ENCODE measurements at places on chromosomes 13 and 19.
A peak's percentile ranks its signal among the peaks of the same experiment; 100 is the strongest.

- DNase-seq, result no peak
These were observed 31.7 kb upstream of the KCTD4 start for GRCh38 chr13:45232591-45232990.

- peak; percentile 25 for DNase-seq
These were observed 369.4 kb downstream of the LIG4 start for GRCh38 chr13:107845911-107846310.

DNA sequence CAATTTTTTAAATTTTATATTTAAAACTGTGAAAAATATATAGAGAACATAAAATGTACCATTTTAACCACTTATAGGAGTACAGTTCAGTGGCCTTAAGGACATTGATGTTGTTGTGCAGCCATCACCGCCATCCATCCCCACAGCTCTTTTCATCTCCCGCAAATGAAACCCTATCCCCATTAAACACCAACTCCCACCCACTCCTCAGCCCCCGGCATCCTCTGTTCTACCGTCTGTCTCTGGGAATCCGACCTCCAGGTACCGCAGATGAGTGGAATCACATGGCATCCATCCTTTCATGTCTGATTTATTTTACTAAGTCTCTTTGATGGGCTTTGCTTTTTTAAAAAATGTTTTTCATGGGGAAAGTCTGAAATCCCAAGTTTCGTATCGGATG is 23.8 kb upstream of the SMIM17 start:
- DNase-seq, result peak; percentile 26

- DNase-seq, result no peak
These were observed 200.2 kb downstream of the KATNAL1 start for GRCh38 chr13:30107121-30107520.

DNA sequence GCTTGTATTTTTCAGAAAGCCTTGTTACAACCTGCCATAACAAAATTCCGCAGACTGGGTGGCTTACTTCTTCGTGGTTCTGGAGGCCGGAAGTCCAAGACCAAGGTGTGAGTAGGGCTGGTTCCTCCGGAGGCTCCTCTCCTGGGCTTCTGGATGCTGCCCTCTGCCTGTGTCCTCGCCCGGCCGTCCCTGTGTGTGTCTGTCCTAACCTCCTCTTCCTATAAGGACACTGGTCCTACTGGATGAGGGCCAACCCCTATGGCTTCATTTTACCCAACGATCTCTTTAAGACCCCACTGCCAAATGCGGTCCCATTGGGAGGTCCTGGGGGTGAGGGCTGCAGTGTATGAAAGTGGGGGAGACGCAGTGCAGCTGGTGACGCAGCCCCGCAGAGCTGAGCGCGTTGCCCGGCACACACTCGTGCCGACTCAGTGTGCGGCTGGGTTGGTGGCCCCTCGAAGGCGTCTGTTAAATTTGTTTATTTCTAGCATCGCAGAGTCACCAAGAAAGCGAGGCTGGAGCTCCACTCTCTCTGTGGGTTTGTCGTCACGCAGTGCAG is 116.7 kb downstream of the SOX1 start:
- no peak for DNase-seq

DNA sequence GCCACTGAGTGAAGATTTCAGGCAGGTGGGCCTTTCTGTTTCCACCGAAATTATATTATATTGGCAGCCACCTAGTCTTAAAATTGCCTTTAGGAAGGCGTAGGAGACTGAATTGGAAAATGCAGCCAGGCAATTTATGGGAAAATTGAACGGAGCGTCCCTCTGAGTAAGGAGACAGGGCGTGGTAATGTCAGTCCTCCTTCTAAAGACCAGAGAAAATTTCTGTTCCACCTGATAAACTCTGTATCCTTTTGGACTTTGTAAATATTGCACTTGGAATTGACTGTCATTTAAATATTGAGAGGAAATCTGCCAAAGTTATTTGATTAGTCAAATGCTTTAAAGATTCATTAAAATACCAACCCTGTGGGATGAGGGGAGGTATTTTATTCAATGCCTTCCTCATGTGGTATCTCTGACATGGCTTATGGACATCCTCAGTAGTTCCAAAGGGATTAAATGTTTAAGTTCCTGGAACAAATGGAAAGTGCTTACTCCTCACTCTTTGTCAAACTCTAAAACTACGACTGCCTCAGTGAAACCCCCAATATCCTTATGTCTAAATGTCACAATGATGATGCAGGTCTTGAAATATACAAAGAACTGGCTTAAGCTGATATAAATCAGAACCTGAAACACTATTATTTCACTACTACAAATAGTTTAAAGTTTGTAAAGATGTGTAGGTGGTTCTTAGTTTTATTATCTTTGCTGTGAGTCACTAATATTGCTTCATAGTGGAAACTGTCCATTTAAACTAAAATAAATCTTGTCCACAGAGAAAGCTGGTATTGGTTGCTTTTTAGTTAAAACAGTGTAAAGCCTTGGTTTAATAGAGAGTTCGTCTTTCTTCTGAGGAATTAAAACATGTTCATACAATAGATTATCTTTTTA is 203.2 kb downstream of the FGF14 start:
- no peak for DNase-seq

DNA sequence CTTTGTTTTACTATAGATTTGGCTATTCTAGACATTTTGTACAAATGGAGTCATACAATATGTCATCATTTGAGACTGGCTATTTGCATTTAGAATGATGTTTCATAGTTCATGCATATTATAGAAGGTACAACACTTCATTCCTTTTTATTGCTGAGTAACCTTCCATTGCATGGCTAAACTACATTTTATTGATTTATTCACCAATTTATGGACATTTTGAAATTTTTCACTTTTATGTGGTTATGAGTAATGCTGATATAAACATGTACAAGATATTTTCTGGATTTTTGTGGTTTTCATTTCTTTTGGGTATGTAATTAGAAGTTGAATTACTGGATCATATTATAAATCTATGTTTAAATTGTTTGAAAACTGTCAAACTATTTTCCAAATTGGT is 710.3 kb upstream of the SLITRK5 start:
- DNase-seq, result no peak

DNA sequence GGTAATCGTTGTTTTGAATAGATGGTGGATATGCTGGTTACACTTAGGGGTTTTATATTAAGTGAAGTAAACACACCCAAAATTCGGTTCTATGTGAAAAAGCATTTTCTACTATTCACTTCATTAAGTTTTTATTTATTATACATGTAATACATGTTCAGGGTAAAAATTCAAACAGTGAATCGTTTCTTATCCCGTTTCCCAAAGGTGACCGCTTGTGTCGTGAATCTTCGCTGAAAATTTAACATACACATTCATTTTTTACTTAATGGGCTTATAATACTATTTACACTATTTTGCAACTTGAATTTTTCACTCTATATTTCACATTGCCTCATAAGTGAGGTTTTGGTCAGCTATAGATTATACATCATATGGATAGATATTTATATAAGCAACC is 24.5 kb downstream of the IPO5 start:
- DNase-seq, result no peak

- peak; percentile 97 for DNase-seq
These were observed 19.5 kb downstream of the PRKD2 start for GRCh38 chr19:46697204-46697960.

- DNase-seq, result no peak
These were observed 9.8 kb downstream of the ZNF317 start for GRCh38 chr19:9149997-9150396.

DNA sequence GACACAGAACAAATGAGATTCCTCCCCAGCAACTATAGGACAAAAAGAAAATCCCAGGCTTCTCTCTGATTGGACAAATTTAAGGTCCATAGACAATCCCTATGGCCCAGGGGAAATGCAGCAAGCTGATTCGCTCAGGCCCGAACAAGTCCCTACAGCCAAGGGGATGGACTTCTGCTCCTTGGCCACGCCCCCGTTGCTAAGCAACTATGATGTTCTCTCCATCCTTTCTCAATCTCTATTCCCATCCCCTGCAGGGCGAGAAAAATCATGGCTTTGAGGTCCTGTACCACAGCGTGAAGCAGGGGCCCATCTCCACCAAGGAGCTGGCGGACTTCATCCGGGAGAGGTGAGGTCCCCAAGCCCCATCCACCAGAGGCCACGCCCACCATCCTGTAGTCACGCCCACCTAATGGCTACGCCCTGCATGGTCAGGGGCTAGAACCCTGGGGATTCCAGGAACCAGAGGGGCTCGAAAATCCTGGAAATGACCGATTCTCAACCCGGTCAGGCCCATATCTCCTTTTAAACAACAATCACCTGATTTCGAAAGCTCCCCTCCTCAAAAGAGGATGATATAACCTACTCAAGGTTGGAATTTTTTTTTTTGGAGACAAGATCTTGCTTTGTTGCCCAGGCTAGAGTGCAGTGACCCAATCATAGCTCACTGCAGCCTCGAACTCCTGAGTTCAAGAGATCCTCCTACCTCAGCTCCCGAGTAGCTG is 11.4 kb downstream of the FCHO1 start:
- peak; percentile 30 for DNase-seq

GRCh38 chr13:33303855-33304597 is 18.5 kb upstream of the STARD13 start:
- DNase-seq, result peak; percentile 63

GRCh38 chr13:74230984-74231501 is 96.8 kb upstream of the KLF12 start:
- no peak for DNase-seq

DNA sequence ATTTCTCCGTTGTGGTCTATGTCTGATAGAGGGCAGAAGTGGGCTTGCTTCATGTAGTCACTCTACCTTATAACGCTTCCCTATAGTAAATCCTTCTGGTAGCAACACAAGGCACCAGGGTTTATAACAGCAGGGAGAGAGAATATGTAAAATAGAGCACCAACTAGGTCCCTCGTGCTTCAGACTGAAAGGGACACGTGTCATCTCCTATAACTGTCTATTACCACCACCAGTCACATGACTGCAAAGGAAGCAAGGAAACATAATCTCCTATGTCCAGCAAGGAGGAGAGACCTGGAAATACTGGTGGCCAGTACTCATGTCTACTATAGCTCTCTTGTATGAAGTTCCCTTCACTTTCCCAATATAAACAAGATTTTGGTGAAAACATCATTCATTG is 79.2 kb downstream of the SLAIN1 start:
- no peak for DNase-seq

GRCh38 chr19:43895727-43896308 is 39.3 kb downstream of the ZNF45 start:
- DNase-seq, result no peak

GRCh38 chr13:45373162-45373547 is 32.2 kb upstream of the TPT1 start:
- no peak for DNase-seq

GRCh38 chr19:11405846-11406643 is 13.1 kb downstream of the RGL3 start:
- no peak for DNase-seq

GRCh38 chr13:40452038-40452666 is 214.3 kb downstream of the FOXO1 start:
- DNase-seq, result no peak

DNA sequence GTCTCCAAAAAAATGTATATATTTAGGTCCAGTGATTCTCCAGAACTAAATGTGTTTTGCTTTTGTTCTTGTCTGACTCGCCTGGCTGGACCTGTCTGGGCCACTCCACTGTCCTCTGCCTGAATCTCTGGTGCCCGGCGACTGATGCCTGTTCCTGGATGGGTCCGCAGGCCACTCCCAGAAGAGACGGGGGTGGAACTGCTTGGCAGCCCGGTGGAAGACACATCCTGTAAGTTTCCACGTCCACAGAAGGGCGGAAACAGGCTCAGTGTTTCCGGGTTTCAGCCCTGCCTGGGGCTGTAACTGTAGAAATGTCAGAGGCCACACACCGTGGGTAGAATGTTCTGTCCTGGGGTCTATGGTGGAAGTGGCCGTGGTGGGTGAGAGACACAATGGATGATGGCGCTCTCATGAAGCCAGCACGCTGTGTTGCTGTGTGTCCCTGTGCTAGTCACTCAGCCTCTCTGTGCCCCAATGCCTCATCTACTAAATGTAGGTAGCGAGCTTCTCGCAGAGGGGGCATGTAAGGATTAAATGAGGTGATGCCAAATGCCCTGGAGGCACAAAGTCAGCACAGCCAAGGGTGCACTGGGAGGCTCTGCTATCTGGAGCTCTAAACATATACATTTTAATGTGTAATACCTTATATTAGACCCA is 22.0 kb downstream of the ATCAY start:
- no peak for DNase-seq

- DNase-seq, result no peak
These were observed 7.8 kb downstream of the EBPL start for GRCh38 chr13:49683489-49683888.

DNA sequence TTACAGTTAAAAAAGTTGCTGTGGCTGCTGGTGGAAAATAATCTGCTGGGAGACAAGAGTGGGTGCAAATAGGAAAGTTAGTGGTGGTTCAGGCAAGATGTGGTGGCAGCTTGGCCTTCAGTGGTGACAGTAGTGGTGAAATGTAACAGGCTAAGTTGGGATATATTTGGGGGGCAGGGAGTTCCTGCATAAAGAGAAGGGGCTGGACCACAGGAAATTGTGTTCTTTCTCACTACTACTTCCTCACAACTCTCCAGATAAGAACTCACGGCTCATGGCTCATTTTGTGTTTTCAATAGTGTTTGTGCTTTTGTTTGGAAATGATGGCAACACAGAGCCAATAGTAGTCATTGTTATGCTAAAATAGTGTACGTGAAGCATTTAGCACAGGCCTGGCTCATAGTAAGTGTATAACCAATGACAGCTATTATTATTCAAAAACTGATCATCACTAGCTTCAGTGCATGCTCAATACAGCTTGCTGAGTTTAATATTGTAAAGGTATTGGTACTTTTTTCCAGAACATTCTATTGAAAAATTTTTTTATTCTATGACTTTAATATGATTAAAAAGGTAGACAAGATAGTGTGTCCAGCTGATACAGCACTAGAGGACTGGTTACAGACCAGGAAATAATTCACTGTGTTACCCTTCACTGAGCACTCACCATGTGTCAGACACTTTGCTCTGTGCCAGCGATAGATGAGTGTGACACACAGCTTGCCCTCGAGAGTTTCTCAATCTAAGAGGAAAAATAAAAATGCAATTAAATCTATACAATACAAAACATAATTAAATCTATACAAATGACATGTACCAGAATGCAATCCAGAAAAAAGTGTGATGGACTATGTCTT is 209.8 kb downstream of the POU4F1 start:
- DNase-seq, result no peak

DNA sequence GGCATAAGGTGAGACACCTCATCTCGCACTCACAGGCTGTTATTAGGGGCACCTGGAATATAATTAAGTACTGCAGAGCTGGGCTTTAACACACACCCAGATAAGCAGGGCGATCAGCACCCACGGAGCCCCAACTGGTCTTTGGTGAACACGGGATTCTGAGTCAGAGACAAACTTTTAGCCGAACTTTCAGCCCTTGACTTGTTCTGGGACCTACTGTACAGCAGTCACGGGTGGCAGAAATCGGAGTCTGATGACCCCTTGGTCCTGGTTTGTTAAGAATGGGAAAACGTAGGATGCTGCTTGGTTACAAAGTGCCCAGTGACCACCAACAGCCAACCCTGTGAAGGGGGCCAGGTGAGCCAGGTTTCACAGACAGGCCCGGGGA is 9.0 kb downstream of the SH3GL1 start:
- no peak for DNase-seq

GRCh38 chr19:17323964-17324332 is 10.7 kb downstream of the ANO8 start:
- peak; percentile 65 for DNase-seq

Data from kidney (tissue), 22 donors.